GM23248 (cell line): ENCODE measurements at places on chromosomes 12 and 14.
A peak's percentile ranks its signal among the peaks of the same experiment; 100 is the strongest.

DNA sequence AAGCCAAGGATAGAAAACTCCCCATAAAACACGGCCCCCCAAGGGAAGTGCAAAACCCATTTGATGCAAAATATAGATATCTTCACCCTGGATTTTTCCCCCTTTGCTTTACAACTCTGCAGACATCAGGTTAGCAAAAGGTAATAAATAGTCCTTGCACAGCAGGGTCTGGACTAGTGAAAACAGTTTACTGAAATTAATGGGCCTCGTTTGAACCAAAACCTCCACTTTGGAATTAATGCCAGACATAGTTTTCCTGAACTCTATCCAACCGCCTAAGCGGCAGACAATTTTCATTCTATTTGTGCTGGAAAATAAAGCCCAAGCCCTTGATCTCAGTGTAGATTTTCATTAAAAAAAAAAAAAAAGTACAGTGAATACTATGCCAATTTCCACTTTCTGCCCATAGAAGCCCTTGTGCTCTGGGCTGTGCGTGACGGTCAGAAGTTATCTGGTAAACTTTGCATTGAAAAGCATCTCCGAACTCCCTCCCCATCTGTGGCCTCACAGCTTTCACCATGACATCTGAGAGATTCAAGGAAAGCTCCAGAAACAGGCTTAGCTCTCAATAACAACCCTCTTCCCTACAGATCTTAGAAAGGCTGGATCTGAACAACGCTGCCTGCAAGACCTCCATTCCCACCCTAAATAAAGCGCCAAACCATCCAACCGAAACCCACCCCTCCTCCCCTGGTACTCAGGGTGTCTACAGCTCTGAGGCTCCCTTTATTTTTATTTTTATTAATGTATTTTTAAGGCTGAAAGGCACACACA lies 11.0 kb upstream of the IRF2BPL start:
- DNase-seq = peak; percentile 66

- DNase-seq = no peak
Observed at GRCh38 chr12:49744363-49744885, 3.1 kb downstream of the TMBIM6 start.

- DNase-seq = no peak
Observed at GRCh38 chr12:47244835-47245234, 165.1 kb upstream of the AMIGO2 start.

- DNase-seq = no peak
Observed at GRCh38 chr14:61655777-61656176, 39.5 kb upstream of the HIF1A start.
